Posterior cingulate gyrus (tissue), 11 donors: ENCODE measurements at places on chromosomes 16 and 17.

GRCh38 chr17:79855331-79856124 is 16.3 kb upstream of the CBX4 start:
- no peak for DNase-seq

DNA sequence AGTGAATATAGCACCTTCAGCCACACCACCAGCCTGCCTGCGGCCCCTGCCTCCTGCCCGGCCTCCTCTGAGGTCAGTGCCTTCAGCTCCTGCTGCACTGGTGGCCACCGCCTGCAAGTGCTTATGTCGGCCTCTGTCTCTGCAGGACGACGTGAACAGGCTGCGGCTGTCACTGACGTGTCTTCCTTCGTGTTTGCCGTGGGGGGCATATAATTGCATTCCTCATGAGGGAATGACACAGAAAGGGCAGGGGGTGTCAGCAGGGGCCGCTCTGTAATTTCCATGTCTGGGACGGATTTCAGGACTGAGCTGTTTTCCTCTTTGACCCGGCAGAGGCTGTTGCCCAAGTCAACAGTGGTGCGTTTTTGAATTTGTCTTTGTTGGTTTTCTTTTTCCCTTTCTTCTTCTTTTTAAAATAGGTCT is 28.5 kb downstream of the CMIP start:
- no peak for DNase-seq

GRCh38 chr17:14209215-14209614 is 27.4 kb downstream of the CDRT15 start:
- no peak for DNase-seq

GRCh38 chr16:73176577-73177013 is 128.7 kb upstream of the ZFHX3 start:
- no peak for DNase-seq

GRCh38 chr17:9158544-9159452 is 137.5 kb downstream of the NTN1 start:
- DNase-seq = no peak

- no peak for DNase-seq
Observed at GRCh38 chr17:81194941-81195901, 27.5 kb downstream of the CEP131 start.

DNA sequence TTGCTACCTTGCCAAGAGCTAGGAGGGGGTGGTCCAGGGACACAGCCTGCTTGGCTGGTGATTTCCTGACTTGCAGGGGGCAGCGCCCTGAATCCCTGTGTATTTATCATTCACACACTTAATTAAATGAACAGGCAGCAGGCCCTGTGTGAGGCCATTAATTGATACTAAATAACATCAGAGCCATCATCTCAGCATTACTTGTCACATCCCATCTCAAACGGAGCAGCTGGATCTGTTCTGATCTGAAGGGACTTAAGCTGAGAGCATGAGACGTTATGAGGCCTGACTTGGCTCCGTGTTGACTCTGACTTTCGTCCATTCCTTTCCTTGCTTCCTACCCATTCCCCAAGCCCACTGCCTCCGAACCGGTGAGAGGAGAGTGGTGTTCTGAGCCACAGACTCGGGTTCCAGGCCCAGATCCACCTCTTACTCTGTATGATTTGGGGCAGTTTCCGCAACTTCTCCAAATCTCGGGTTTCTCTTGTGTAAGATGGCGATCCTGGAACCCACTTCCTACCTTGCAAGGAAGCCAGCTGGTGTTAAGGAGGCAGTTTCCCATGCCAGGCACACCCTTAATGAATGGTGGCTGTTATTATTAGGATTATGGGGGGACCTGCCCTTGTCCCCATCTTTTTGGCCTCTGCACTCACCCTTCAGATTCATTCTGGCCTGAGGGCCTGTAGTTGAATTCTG is 33.8 kb downstream of the CACNA1G start:
- DNase-seq = no peak

GRCh38 chr17:67212714-67213417 is 32.1 kb downstream of the HELZ start:
- no peak for DNase-seq

GRCh38 chr17:29526322-29526721 is 40.5 kb downstream of the ABHD15 start:
- DNase-seq = no peak

DNA sequence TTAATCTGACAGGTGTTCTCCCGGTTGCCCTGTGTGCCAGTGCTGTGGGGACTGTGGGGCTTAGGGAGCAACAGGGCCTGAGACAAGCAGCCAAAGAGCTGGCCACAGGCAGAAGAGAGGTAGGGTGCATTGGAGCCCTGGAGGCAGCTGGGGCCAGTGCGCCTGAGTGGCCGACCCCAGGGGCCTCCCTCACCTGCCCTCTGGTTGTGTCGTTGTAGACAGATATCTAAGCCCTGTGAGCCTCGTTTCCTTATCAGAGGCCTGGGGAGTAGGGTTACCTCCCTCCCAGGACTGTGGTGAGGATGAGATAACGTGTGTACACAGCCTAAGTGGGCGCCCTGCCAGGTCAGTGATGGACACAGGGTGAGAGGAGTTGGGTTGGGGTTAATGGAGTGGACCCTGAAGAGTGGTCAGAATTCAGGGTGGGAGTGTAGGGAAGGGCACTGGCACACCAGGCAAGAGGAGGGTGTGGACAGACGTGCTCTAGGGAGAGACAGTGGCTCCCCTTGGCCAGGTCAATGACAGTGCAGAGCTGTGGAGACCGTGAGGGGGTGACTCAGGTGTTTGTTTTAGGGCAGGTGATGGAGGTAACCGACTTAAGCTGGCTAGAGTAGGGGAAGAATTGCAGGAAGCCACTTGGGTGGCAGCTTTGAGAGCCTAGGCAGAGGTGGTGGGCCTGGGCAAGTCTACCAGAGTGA is 3.4 kb downstream of the NARF start:
- DNase-seq = no peak

GRCh38 chr16:58393138-58393504 is 850 bp downstream of the GINS3 start:
- no peak for DNase-seq

GRCh38 chr17:1147664-1148063 is 32.1 kb downstream of the ABR start:
- peak; percentile 72 for DNase-seq

- no peak for DNase-seq
Observed at GRCh38 chr17:42042598-42043319, 7.6 kb downstream of the C17orf113 start.

DNA sequence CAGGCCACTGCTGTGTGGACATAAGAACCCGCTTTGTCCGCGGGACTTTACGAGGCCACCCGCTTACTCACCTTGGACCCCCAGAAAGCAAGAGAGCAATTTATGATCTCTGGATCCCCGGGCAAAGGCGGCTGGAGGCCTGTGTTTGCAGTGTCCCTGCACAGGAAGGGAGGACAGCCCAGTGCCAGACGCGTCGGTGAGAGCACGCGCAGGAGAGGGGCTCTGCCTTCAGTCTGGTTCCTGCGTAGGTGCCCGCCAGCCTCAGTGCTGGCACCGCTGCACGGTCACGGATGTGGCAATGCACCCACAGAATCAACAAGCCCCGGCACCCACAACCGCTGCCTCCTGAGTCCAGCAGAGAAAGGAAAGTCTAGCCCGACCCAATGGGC is 248.4 kb downstream of the C16orf95 start:
- no peak for DNase-seq

DNA sequence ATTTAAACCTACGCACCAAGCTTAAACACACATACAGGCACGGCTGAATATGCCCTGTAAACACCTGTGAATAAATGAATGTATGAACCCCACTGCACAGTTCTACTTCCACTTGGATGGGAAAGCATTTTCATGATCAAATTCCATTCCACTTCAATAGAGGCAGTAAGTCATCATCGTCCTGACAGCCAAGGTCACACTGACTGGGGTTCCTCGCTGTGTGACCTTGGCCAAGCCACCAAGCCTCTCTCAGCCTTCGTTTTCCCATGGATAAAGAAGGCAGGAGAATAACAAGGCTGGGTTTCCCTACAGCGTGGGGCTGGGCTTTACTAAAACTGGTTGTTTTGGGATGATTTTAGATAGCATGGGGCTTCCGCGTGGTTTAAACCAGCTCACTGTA is 82.8 kb downstream of the TBC1D16 start:
- DNase-seq = no peak

DNA sequence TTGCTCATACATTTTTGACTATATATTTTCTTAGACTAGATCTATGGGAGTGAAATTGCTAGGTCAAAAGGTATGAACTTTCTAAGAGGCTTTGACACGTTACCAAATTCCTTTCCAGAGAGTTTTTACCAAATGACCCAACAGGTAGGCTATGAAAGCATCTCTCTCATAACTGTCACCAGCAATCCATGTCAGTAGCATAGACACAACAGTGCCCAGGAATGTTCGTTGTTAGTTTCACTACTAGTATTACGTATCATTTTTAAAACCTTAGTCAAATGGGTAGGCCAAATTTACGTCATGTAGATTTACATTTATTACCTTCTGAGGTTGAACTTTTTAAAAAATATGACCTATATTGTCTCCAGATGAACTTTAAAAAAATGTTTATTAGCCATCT is 66.8 kb downstream of the MARCHF10 start:
- no peak for DNase-seq

DNA sequence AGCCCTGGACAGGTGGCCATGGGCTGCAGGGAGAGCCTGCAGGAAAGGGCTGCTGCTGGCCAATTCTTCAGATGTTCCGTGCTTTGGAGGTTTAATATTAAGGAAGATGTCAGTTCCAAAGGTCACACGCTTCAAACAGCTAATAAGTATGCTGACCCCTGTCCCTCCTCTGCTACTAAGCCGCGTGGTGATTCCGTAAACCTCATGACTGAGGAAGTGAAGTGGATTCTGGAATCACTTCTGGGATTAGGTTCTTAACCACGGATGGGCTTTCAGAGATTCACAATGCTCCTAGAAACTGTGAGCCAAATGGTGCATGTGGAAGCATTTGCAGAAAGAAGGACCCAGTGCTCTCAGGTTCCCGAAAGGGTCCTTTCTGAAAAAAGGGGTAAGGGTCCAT is 28.5 kb upstream of the ERN1 start:
- no peak for DNase-seq

DNA sequence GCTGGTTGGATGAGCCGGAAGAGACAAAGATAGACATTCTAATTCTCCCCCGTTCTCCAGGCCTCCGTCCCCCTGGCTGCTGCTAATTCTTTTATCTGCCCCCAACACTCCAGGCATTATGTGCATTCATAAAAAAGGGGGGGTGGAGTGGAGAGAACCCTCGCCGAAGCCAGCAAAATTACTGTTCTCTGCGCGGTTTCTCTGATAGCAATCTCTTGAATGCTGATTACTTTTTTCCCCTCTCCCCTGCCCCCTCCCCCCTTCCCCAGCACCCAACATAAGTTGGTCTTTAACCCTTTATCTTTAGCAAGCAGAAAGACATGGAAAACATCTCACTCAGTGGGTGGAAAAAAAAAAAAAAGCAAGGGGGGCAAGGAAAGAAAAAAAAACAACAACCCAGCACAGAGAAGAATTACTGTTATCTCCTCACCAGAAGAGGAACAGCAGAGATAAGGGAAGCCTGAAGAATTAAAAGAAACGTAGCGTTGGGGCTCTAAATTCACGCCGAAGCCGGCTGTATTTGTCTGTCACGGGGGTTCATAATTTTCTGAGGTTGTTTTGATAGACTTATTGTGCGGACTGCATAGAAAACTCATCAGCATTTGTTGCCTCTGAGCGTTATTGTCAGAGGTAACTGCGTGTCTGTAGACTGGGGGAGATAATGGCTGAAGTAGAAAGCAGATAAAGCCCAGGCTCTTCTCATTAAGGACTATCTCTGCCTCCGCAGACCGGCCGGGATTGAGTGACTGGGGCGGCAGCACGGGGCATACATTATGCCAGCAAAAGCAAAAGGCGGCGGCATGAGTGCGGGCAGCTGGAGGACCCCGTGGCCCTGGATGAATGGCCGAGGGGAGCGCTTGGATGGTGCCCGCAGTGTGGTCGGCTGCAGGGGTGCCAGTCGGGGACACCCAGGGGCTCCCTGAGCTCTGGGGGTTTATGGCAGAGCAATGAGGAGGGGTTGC is 126.9 kb downstream of the MRM1 start:
- no peak for DNase-seq

GRCh38 chr16:9118170-9118569 is 26.7 kb downstream of the HAPSTR1 start:
- DNase-seq = no peak

- DNase-seq = no peak
Observed at GRCh38 chr16:47262938-47263337, 119.2 kb upstream of the NETO2 start.

DNA sequence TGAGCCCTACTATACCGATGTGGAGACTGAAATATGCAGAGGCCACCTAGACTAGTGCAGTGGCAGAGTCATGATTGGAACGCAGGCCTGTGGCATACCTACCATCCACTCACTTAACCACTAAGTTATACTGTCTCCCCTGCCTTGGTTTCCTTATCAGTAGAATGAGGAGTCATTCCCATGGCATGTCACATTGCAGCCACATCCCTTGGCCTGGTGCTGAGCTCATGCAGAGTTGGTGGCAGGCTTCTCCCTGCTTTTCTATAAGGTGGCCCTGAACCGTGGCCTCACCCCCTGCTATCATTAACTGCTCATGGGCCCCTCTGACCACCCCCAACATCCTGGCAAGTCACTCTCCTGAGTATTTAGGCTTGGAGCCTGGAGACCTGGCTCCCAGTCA is 212.5 kb downstream of the KATNIP start:
- DNase-seq = no peak

GRCh38 chr17:27494192-27495091 is 38.2 kb downstream of the KSR1 start:
- peak; percentile 40 for DNase-seq

DNA sequence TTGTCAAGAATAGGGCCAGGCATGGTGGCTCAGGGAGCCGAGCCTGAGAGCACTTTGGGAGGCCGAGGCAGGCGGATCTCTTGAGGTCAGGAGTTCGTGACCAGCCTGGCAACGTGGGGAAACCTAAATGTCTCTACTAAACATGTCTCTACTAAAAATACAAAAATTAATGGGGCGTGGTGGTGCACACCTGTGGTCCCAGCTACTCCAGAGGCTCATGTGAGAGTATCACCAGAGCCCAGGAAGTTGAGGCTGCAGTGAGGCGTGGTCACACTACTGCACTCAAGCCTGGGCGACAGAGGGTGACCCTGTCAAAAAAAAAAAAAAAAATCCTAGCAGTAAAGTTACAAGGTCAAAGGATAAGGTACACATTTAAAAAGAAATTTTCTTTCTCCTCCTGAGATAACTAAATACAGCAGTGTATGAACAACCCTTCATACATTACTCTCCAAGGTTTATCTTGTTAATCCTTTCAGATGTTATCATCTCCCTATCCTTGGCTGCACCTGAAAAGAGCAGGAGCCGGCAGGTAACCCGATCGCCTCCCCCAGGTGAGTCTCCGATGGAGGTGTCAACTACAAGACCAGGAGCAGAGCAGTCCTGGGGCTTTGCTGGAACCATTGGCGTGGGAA is 122.3 kb downstream of the GOSR1 start:
- no peak for DNase-seq

GRCh38 chr16:19735074-19735867 is 17.2 kb downstream of the IQCK start:
- DNase-seq = no peak
